Cardiac muscle cell (in vitro differentiated cells and primary cell): ENCODE measurements at places on chromosomes 2 and 18. TPM values are rescaled to one million over a fixed set of nuclear protein-coding genes. Genes with fewer than 3 reads are reported as not detected.
A peak's percentile ranks its signal among the peaks of the same experiment; 100 is the strongest.

LYPD6 gene
- 7.6 and 10.7 TPM in 2 replicates for total RNA-seq

DNA sequence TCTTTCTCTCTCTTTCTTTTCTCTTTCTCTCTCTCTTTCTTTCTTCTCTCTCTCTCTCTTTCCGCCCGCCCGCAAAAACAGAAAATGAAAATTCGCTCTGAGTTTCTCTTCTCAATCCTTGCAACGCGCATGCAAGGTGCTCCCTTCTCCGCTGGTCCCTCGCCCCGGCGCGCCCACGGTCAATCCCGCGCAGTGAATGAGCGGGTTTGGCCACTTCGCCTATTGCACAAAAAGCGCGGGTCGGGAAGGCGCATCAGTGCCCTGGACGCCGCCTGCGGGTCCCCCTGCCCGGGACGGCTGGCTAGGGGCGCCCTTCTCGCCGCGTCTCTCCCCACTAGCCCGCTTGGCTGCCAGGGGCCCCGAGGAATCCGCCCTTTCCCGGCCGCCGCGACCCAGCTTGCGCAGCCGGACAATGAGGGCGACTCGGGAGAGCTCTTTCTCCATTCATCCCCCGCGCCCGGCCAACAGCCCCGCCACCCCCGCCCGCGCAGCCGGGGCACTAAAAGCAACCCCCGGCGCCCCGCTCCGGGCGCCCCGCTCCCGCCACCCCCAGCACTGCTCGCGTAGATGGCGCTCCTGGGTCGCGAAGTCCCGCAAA, 706 bp downstream of the LAMA1 start:
- peak; percentile 24 for DNase-seq

GRCh38 chr2:223538920-223539440, 63.2 kb downstream of the SCG2 start:
- peak; percentile 73 for DNase-seq

DNA sequence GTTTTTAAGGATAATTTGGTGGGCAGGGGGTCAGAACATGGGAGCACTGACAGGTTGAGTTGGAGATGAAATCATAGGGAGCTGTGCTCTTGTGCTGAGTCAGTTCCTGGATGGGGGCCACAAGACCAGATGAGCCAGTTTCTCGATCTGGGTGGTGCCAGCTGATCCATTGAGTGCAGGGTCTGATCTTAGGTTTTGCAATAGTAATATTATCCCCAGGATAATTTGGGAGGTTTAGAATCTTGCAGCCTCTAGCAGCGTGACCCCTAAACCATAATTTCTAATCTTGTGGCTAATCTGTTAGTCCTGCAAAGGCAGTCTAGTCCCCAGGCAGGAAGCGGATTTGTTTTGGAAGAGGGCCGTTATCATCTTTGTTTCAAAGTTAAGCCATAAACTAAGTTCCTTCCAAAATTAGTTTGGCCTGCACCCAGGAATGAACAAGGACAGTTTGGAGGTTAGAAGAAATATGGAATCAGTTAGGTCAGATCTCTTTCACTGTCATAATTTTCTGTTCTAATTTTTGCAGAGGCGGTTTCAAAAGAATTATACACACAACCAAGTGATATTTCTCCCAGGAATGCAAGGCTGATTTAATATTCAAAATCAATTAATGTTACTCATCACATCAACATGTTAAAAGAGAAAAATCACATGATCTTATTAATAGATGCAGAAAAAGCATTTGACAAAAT, 23.0 kb downstream of the DBI start:
- DNase-seq: no peak

DNA sequence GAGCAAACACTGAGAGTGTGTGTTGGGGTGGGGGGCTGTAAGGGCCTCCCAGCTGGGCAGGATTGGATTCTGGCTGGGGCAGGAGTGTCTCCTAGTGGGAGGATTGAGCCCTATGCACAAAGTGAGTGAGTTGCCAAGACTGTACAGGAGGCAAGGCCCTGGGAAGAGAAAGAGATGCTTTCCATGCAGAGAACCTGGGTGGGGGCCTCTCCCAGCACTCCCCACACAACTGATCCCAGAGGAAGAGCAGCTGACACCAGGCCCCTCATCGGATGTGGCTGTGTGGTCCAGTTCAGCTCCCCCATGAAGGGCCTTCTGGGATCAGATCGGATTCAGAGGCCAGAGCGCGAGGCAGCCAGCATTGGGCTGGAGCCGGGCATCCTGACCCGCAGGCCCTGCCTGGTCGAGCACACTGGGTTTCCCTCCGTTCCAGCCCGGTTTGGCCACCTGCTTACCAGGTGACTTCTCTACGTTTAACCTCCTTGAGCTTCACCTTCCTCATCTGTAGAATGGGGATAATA, 49.4 kb upstream of the FAHD2A start:
- no peak for DNase-seq

- DNase-seq: no peak
Measured at GRCh38 chr2:153487448-153487847, 8.9 kb upstream of the RPRM start.

TSHZ1 gene
- 10.6 and 13.5 TPM in 2 replicates for total RNA-seq

GRCh38 chr2:46684661-46685060, 205.3 kb downstream of the TMEM247 start:
- DNase-seq: no peak

SPDYA gene
- 0.21 and 1.4 TPM in 2 replicates for total RNA-seq

DNA sequence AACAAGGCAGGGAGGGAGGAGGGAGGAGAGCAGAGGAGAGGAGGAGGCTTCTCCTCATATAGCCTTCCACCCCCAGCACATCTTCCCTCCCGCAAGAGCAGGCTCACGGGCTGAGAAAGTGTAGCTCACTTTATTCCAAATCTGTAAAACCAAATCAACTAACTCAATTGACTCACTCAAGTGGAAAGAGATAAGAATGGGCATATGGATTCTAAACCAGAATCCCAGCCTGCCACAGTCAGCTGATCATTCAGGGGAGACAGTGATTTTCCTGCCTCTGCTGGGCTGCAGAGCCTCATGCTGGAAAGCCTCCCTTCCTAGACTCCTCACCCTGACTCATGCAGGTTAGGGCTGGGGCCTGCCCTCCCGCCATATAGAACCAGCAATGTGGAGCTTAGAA, 4.2 kb upstream of the TWSG1 start:
- no peak for DNase-seq

DNA sequence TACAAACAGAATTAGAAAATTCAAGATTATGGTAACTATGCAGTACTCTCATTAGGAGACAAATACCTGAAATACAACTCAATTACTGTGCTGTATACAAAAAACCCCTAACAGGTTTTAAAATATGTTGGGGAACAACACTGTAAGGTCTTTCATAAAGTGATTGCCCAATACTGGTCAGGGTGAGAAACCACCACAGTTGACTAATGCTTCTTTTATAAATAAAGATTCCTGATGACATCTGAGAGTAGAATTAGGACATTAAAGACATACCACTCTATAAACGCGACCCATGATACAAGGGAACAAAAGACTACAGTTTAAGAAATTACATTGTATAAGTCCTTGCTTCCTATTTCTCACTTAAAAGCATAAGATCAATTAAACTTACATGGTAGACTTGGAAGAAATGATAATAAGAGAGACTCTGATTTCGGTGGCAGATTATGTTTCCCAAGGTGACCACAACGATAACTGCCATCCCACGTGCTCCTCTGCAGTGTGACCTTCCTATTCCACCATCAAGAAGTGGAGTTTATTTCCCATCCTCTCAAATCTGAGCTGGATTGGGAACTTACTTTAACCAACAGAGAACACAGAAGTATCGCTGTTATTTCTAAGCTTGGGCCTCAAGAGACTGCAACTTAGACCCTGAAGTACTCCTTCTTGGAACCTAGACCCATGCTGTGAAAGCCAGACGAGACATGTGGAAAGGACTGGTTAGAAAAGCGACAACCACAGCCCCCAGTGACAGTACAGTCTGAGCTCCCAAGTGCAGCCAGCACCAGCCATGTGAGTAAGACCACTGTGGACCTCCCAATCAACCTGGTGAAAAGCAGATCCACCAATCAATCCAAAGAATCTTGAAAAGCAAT, 52.3 kb downstream of the ZNF521 start:
- DNase-seq: no peak

GRCh38 chr18:60347526-60348045, 25.0 kb downstream of the MC4R start:
- DNase-seq: no peak

GRCh38 chr18:58687871-58688308, 16.6 kb downstream of the MALT1 start:
- no peak for DNase-seq

DNA sequence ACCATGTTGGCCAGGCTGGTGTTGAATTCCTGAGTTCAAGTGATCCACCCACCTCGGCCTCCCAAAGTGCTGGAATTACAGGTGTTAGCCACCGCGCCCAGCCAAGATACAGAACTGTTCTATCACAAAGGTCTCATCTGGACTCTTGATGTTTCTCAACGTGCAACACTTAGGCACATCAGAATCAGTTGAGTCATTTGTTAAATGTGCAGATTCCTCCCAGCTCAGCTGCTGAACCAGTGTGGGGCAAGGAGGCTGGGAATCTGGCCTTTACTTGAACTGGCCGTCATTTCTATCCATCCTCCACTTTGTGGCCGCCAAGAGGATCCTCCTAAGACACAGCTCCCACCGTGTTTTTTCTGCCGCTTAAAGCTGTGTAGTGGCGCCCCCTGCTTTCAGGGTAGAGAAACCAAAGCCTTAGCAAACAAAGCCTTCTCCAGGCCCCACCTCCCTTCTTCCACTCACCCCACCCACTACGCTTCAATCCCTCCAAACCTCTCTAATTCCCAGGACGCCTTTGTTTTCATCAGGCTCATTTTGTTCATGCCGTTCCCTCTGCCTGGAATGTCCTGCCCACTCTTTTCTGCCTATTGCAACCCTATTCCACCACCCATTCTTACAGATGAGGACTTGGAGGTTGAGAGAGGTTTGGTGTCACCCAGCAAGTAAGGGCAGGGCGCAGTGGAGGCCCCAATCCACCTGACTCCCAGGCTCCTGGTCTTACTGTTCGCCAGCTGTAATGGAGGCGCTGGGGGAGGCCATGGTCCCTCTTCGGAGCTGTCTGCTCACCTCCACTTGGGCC, 776 bp upstream of the SPEG start:
- DNase-seq: peak; percentile 73

DNA sequence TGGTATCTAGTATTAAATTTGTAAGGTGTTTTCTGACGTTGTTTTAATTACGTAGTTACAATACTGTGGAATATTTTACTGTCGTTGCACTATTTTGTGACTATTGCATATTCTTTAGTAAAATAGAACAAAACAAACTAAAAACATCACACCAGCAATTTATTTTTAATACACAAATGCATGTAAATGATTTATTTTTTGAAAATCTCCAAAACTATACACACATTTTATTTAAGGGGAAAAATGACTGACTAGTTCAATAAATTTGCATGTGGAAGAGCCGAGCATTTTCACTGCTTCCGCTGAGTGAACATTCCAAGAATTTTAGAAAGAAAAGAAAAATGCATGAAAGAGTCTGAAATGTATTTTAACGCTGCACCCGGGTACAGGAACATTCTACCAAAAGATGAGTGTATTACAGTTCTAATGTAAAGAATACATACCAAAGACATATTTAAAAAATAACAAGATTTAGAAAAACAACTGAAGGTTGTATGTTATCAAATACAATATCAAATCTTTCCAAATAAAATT, 257.7 kb downstream of the MEIS1 start:
- DNase-seq: no peak

LYG2 gene
- not detected in 2 replicates for total RNA-seq

RAX gene
- total RNA-seq: 0.06 TPM in 1 of 2 replicates, not detected in the other

GALNT5 gene
- total RNA-seq: 2.0 and 2.4 TPM in 2 replicates

DNA sequence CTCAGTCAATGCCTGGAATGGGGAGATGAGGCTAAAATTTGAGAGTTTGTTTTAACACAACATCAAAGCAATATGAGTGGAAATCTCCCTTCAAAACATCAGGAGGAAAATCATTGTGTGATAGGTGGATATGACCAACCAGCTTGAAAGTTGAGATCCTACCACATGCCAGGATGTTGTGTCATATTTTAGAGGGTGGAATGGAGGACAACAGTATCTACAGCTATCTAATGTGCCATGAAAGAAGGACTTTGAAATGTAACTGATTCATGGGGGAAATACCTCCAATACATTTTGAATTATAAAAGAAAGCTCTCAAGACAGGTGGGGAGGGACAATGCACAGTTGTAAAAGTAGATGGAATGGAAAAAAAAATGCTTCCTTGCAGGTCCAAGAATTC, 87.8 kb downstream of the SP100 start:
- DNase-seq: no peak

EVA1A gene
- 0.51 and 0.53 TPM in 2 replicates for total RNA-seq

- DNase-seq: no peak
Measured at GRCh38 chr2:232203936-232204335, 174.6 kb upstream of the ALPP start.

SP140 gene
- total RNA-seq: 0.07 and 0.12 TPM in 2 replicates

UGT1A3 gene
- not detected in 2 replicates for total RNA-seq

STAT4 gene
- 0.32 and 0.45 TPM in 2 replicates for total RNA-seq

GRCh38 chr2:105575499-105576025, 169.2 kb upstream of the NCK2 start:
- no peak for DNase-seq

GRCh38 chr18:73679941-73680712, 467.5 kb downstream of the FBXO15 start:
- peak; percentile 24 for DNase-seq

GRCh38 chr2:219441451-219442255, 7.0 kb downstream of the SPEG start:
- DNase-seq: peak; percentile 70

DNA sequence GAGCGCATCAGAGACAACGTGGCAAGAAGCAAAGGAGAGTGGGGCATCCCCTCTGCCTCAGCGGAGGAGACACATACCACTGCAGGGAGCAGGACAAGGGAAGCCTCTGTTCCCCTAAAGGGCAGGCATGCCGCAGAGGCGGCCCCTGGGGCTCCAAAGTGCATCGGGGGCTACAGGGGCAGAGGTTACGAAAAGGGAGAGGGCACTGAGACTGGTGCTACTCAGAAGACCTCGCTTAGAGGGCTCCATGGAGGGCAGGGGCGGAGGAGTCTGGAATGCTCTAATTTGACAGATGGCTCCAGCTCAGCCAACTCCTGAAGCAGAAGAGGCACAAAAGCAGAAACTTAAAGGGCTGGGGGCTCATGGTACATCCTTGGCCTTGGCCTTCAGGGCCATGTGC, 39.8 kb downstream of the FAM178B start:
- DNase-seq: no peak

DNA sequence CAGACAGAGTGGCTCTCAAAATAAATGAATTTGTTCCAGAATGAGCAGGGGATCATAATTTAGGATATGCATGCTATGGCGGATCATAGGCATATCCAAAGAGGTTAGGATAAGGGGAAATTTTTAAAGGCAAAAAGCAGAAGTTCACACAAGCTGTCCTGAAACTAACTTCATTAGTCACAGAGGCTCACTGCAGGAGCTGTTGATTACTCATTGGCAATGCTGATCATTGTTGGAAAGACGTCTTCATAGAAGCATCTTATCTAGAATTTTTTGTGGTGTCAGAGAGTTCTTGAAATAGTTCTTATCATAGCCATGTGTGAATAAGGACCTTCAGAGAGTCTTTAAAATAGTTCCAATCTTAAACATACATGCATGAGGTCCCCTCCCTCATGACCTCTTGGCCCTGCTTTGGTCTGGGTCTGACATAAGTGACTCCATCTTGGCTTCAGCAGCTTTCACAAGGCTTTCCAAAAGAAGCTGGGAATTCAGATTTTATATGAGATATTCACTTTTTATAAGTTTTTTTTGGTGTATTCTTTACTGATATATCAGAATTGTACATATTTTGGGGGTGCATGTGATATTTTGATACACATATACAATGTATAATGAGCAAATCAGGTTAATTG, 7.5 kb upstream of the CCDC195 start:
- DNase-seq: no peak

GRCh38 chr2:197286805-197287595, 23.6 kb downstream of the ANKRD44 start:
- no peak for DNase-seq

VAMP8 gene
- total RNA-seq: 8.3 and 15.7 TPM in 2 replicates

- DNase-seq: peak; percentile 7
Measured at GRCh38 chr2:203583701-203584100, 48.6 kb upstream of the RAPH1 start.
